ENCODE measurements at places on chromosomes 3 and 15.
A peak's percentile ranks its signal among the peaks of the same experiment; 100 is the strongest.

GRCh38 chr3:9198899-9199335, 50.5 kb downstream of the SRGAP3 start:
- DNase-seq = no peak

- DNase-seq = no peak
These were observed 67.2 kb downstream of the CRTC3 start for GRCh38 chr15:90596943-90597342.

DNA sequence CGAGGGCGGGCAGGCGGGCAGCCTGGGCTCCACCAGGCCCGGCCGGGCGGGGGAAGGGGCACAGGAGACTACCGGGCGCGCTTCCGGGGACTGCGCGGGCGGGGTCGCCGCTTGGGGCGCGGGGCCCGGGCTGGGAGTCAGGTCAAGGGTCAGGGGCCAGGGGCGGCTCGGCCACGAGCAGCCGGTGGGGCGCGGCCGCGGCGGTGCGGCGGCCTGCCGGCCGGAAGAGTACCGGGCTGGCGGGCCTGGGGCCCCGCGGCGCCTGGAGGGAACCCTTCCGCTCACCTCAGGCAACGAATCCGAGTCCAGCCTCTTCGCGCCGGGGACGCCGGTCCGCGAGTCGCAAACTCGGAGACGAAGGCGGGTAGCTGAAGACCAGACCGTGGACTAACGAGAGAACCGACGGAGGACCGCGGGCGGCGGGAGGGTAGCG, 225 bp downstream of the RHOA start:
- peak; percentile 69 for DNase-seq

- DNase-seq = peak; percentile 25
These were observed 16.6 kb downstream of the ABTB1 start for GRCh38 chr3:127689266-127689860.

DNA sequence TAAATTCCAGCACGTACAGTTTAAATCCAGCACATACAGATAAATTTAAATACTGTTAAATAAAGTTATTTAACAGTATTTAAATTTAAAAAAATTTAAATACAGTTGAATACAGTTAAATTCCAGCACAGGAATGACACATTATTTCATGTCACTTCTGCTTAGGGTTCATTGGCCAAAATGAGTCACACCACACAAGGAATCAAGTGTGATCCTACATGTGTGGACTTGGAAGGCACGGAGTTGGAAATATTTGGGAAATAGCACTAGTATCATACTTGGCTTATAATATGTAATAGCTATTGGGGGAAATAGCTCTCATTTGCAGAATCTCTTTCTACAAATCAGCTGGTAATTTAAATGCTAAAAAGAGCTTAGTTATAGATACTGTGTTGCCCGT, 10.6 kb downstream of the RAB7A start:
- DNase-seq = no peak

DNA sequence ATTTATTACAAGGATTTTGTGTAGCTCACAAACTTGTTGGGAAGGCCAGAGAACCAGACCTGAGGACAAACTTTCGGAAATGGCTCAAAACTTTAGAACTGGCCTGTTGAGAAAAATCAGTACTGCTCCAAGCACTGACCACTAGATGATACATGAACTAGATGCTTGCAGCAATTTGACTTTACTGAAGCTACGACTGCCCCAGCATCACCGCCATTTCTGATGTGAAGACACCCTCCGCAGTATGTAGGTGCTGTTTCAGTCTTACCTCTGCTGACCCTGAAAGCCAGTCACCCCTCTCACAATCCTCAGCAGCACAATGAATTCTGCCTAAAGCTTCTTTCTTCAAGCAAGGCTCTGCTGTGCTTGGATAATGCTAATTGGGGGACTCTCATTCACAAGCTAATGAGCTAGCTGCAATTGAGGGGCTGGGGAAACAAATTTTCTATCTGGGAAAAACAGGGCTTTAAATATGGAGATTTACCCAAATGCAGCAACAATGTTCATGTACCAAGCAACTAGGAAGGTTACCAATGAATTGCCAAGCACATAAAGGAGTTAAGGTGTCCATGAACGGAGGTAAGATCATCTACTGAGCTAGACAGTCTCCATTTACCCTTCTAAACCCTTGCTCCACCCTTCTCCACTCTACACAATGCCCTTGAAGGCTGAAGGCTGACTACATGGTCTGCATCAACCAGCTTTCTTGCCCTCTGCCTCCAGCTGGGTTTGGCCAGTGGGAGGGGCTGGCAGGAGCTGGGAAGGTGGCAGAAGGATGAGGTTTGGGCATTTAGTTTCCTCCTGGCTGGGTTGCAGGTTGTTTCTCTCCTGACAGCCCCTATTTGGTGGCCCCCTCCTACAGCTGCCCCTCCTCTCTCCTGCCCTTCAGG, 53.2 kb upstream of the FSTL1 start:
- DNase-seq = no peak

- DNase-seq = no peak
These were observed 84.1 kb downstream of the P3H2 start for GRCh38 chr3:190036631-190037030.

DNA sequence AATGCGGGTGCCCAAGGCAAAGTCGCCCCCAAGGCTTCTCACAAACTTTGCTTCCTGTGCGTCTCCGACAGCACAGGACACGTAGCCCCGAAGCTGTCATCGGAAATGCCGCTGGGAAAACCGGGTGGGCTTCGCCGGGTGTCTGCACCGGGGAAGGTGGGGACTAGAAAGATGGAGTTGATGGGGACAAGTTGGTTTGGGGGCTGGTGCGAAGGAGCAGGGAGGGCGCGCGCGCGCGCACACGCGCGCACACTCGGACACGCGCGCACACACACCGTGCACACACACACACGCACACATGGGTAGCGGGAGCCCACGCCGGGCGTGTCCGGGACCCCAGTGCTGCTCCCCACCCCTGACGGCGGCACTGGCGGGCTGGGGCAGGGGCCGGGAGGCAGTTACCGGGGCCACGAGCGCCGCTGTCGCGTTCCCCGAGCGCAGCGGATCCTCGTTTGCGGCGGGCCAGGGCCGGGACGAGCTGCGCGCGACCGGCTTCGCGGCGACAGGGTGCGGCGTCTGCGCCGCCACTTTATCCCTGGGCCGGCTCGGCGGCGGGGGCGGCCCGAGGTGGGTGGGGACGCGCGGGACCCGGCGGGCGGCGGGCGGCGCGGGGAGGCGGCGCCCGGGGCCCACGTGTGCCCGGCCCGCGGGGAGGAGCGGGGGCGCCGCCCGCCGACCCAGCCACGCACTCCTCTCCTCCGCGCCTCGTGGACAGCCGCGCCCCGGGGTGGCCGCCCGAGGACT, 539 bp upstream of the MGLL start:
- DNase-seq = no peak

DNA sequence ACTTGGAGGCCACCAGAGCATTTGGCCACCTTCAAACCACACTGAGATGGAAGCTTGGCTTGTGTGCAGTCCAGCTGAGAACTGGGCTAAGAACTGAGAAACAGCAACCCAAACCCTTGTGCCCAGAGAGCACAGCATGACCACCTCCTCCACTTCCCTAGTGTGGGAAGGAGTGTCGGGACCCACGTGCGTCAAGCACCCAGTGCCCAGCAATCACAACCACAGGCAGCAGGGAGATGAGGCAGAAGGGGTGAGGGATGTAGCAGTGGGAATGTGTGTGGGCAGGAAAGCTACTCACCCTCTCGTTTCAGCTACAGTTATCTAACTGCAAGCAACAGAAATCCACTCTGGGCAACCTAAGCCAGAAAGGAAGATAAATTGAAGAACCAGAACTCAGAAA, 25.0 kb upstream of the RFTN1 start:
- DNase-seq = no peak

- DNase-seq = no peak
These were observed 19.0 kb downstream of the SPG21 start for GRCh38 chr15:64970698-64971097.

GRCh38 chr3:175248832-175249231, 389.7 kb downstream of the NAALADL2 start:
- DNase-seq = no peak

GRCh38 chr3:146425341-146425740, 44.0 kb downstream of the PLSCR2 start:
- DNase-seq = no peak

DNA sequence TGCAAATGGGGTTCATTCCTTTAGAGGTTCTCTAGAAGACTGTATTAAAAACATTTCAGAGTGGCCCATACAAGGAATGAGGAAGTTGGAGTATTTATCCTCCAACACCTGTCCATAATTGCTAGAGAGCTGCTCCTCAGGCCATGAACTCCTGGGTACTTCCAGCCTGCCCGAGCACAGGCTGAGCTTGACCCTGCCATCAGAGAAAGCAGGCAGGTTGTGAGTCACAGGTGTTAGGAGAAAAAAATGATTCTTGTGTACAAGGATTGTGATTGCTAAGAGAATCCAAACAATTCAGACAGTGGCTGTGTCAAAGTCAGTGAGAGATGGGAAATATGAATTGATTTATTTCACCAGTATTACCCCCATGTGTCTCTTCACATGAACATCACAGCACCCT, 156.8 kb upstream of the GADL1 start:
- no peak for DNase-seq

- DNase-seq = no peak
These were observed 126.7 kb upstream of the SAMMSON start for GRCh38 chr3:69872783-69873378.

- DNase-seq = no peak
These were observed 1.1 kb downstream of the TMED3 start for GRCh38 chr15:79311901-79312553.

- DNase-seq = no peak
These were observed 766.8 kb downstream of the TBL1XR1 start for GRCh38 chr3:176430244-176431037.

GRCh38 chr3:72353236-72354128, 494.8 kb downstream of the SHQ1 start:
- DNase-seq = no peak

DNA sequence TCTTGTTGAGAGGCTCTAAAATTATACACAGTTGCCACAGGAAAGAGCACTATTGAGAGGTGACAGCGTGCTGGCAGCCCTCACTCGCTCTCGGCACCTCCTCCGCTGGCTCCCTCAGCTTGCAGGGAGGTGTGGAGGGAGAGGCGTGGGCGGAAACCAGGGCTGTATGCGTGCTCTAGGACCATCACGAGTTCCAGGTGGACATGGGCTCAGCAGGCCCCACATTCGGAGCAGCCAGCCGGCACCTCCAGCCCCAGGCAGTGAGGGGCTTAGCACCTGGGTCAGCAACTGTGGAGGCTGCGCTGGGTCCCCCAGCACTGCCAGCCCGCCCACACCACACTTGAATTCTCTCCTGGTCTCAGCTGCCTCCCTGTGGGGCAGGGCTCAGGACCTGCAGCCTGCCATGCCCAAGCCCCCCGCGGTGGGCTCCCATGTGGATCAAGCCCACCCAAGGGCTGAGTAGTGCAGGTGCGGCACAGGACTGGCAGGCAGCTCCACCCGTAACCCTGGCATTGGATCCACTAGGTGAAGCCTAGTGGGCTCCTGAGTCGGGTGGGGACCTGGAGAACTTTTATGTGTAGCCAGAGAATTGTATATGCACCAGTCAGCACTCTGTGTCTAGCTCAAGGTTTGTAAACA, 460.6 kb upstream of the ALCAM start:
- no peak for DNase-seq

DNA sequence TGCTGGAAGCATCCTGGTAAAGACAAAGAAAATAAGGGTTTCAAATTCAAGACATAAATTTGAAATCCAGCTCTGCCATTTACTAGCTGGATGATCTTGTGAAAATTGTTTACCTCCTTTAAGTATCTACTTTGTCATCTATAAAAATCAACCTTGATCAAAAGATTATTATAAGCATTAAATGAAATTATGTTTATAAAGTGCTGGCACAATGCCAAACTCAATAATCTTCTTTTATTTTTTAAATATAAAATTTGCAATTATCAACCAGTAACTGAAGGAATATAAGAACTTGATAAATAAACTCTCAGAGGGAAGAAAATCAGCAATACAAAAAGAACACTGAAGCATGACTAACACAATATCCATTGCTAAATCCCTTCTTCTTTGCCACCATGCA, 25.8 kb downstream of the C3orf33 start:
- no peak for DNase-seq

DNA sequence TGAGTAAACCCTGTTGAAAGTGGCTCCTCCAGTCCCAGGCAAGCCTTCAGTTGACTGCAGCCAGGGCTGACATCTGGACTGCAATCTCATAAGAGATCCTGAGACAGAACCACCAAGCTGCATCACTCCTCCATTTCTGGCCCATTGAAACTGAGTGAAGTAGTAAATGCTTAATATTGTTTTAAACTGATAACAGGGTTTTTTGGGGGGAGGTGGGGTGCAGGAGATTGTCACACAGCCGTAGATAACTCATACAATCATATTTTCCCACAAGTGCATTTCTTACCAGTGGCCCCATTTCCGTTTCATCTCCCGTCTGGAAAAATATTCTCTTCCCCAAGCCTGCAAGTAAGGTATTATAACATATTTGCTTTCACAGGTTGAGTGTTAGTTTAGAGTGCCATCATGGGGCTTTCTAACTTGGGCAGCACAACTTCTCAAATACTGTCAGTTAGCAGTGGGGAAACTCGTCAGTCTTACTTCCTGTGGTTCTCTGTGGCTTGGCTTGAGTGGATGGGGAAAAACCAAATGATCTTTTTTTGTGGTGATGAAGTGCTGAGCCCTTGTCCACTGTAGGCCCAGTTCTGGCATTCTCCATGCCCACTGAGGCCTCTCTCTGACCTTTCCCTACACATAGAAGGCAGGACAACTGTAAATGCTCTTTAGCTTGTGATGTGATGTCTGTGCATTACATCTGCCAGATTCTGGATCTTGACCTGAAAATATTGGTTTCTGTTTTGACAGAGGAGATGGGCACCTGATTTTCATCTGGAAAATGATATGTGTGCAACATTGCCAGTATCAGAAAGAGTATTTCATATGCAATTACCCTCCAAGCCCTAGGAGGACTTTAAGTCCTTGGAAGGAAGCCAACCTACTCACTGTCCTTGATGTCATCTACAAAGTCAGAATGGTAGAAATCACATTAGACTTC, 90.1 kb upstream of the BHLHE40 start:
- peak; percentile 46 for DNase-seq

GRCh38 chr3:10352146-10352911, 31.4 kb upstream of the SEC13 start:
- DNase-seq = no peak

- no peak for DNase-seq
These were observed 317.1 kb downstream of the ZIC4 start for GRCh38 chr3:147089286-147089685.

DNA sequence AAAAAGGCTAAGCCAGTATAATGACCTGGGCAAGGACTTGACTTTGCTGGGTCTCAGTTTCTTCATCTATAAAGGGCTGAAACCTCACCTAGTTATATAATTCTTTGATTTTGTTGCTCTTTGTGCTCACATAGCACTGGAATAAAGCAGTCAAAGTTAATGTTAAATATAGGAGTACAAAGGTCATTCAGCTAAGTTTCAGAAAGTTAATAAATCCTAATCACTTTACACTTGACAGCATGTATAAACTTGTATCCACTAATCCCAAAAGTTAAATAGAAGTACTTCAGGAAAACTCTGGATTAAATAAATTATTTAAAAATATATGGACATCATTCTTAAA, 33.9 kb downstream of the PLCL2 start:
- no peak for DNase-seq

- peak; percentile 75 for DNase-seq
These were observed 141.9 kb downstream of the PGPEP1L start for GRCh38 chr15:98865397-98866339.
